ENCODE measurements at places on chromosomes 6 and 20.

DNA sequence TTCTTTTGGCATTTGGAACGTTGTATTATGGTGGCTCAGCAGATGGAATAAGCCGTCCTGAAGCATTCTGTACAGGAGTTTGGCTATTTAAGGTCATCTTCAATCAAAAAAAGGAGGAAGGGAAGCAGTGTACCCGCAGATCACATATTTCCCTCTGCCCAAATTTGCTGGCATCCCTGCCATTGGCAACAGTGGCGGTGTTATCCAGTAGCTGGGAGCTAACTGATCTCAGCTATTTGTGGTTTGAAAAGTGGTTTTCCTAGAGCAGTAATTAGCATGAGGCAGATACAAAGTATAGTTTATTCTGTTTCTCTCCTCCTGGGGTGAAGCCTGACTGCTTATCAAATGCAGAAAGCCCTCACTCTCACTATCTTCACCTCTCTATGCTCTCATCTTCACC lies 576.8 kb downstream of the QKI start:
- DNase-seq = no peak

DNA sequence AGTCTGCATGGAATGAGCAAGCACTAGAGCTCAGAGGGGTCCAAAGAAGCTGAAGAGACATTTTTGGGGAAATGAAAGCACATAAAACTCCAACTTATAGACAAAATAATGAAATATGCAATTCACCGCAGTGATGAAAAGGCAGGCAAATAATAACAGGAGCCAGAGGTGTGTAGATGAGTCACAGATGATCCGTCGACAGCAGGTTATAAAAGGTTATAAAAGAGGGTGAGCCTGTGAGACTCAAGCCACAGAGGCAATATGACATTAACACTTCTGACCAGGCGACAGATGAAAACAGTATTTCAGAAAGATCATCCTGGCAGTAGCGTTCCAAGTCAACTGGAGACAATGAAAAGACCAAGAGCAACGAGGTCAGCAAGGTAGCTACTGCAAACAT lies 35.8 kb upstream of the ANKRD60 start:
- no peak for DNase-seq

DNA sequence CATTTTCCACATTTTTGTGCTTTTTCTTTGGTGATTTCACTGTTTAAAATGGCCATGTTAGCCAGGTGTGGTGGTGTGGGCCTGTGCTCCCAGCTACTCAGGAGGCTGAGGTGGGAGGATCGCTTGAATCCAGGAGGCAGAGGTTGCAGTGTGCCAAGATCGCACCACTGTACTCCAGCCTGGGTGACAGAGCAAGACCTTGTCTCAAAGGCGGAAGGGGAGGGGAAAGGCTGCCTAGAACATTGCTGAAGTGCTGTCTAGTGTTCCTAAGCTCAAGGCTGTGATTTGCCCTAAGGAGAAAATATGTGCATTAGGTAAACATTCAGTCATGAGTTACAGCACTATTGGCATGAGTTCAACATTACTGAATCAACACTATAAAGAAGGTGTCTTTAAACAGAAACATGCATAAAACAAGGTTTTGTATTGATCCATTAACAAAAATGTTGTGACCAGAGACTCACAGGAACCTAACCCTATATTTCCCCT lies 14.0 kb downstream of the ZC2HC1B start:
- no peak for DNase-seq

DNA sequence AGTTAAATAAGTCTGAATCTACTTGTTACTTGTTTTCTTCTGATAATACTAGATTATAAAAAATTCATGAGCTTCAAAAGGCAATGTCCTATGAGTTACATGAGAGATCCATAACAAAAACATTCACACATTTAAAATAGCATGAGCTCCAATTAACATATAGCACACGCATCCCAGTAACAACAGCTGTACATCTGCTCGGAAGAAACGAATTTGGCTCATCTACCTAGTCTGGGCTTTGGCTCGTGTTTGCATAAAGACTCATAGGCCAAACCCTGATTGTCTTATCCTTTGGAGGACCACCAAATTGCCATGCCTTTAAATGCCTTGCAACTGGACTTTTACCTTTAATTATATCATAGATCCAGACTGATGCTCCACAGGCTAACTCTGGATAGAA lies 259.7 kb upstream of the CHD6 start:
- DNase-seq = no peak

DNA sequence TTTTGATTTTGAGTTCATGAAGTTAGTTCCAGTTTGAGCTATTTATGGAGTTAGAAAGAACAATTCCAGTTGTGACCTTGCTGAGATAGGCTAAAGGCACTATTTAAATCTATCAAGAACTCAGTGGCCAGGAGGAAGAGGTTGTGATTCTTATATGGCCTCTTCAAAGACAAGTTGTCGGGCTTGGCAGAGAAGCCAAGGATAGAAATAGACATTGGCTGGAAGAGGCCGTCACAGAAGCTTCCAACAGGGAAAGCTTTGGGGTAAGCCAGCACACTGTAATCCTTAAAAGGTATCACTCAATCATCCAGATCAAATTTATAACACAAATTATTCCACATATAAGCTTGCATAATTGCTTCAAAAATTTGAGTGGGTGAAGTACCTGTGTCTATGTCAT lies 286.1 kb downstream of the SYNE1 start:
- DNase-seq = no peak

DNA sequence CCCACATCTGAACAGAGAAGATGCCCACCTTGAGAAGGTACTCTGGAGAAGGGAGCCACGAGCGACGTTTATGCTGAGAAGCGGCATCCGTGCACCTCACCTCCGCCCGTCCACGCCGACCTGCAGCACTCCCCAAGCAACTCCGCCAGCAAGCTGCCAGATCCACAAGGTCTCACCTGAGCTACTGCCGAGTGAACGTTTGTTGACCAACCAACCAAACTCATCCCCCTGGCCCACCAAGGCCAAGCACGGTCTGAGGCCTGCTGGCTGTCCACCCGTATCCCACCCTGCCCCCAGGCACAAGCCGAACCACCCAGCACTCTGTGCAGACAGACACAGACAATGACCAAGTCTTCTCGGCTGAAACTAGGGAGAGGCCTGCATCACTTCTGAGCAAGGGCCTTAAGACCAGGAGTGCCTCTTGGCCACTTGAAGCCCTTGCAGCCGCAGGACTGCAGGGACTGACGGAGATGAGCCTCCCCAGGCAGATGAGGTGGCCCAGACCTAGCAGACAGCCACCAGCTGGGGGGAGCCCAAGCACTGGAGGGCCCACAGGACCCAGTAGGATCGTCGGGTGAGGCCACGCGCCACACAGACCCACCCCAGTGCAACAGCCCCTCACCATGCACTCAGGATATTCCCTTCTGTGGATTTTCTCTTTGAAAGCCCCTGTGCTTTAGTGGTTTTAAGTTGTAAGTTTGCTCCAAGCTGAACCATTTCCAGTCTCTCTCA lies 12.1 kb downstream of the TAF4 start:
- no peak for DNase-seq

DNA sequence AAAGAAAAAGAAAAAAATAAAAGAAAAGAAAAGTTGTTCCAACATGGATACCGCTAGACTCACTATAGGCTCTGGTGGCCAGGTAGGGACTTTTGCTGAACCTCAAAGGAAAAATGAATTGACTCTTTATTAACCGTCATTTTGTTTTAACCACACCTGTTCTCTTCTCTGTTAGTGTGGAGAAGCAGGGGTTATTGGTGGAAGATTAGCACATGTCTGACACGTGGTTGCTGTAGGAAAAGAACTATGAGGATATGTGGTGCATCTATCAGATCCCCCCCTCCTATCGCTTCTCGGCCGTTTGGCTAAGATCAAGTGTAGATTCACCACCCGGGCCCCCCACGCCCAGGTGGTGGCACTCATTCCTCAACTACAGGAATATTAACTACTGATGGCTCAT lies 212.4 kb upstream of the ZNF184 start:
- no peak for DNase-seq

DNA sequence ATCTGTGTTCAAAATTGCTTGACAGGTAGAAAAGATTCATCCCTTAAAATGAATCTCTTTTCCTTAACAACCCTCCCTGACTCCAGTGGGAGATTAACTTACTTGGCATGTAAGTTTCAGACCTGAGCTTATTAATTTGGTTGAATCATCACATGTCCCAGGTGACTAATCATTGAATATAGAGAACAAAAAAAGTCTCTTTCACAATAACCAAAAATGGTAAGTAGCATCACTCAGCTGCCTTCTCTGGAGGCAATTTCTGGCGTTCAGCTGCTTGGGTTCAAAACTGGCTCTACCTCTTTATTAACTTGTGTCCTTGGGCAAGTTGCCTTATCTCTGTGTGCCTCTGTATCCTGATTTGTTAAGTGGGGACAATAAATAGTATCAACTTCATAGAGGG lies 2.9 kb downstream of the C6orf141 start:
- DNase-seq = no peak

DNA sequence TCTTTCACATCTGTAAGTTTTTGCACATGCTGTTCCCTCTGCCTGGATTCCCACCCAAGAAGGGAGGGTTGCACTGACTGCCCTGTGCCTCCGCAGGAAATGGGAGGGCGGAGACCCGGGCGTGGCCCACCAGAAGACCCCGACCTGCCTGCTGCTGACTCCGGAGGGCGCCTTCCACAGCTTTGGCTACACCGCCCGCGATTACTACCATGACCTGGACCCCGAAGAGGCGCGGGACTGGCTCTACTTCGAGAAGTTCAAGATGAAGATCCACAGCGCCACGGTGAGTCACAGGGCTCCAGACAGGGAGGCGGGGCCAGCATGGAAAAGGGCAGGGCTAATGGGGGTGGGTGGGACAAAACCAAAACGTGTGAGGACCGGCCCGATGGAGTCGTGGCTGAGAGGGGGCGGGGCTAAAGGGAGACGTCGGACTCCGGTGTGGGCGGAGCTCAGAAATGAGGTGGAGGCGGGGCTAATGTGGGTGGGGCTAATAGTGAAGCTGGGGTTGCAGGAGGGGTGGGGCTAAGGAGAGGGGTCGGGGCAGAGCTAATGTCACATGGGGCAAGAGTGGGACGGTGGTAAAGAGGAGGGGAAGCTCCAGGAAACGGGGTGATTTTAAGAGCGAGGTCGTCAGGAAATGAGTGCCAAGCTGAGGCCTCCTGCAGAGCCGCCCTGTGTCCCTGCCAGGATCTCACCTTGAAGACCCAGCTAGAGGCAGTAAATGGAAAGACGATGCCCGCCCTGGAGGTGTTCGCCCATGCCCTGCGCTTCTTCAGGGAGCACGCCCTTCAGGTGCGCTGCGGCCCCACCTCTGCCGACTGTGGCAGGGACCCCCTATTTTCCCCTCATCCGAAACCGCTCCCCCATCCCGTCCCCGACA lies 12.6 kb downstream of the HSPA12B start:
- peak; percentile 65 for DNase-seq

DNA sequence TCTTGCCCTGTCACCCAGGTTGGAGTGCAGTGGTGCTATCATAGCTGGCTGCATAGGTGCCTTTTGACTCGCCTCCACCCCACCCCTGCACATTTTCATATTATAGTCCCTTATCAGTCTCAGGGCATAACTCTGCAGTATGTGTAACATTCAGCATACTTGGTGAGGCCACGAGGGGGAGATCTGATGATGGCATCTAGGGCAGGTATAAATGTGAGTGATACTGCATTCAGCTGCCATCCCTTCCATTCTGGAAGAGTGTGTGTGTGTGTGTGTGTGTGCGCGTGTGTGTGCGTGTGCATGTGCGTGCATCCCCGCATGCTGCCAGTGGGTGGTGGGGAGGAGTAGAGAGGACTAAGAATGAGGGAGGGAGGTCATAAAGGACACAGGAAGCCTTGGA lies 81.4 kb downstream of the JARID2 start:
- DNase-seq = peak; percentile 31

- DNase-seq = no peak
These were observed 15.4 kb upstream of the TRIB3 start for GRCh38 chr20:364905-365794.

DNA sequence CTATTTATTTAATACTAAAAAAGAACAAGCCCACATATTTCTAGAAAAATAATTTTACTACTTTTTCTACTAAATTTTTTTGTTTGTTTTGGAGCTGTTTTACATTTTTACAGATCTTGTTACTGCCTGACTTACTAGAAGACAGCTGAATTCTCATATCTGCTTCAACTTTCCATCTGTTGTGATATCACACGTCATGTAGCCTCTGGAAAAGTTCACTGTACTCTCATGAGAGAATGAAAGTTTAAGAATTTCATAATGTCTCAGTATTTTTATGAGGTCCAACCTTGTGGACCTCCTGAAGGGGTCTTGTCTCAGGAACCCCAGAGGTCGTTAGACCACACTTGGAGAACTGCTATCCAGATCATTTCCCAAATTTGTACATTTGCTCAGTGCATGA lies 81.7 kb upstream of the MTHFD1L start:
- DNase-seq = no peak

GRCh38 chr6:104858642-104859041 lies 1.1 kb downstream of the HACE1 start:
- DNase-seq = no peak

DNA sequence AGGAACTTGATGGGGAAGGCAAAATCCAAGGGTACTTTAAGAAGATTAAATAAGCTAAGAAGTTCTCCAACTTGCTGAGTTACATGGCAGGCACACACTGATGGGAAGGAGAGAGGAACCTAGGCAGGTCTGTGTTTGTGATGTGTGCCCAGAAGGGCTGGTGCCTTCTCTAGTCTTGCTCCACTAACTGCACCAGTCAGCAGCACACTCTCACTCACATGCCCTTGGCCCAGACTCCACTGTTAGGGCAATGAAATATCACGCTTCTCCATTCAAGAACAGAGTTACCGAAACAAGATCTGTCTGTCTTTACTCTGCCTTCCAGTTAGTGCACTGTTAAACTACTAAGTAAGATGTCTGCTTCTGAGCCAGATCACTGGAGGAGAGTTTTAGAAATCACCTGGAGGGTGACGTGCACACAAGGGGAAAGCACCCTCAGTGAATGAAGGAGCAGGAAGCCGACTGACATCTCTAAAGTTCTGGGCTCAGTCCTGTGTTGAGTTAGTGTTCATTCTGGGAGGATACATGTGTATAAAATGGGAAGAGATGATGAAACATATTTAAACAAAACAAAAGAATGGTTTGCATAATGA lies 251.1 kb downstream of the FOXC1 start:
- DNase-seq = no peak

All from stimulated activated CD4-positive, alpha-beta T cell treated with anti-CD3 and anti-CD28 coated beads, Interleukin-12 subunit alpha, Interleukin-12 subunit beta, amount 100 ng/mL, for 48 hours (primary cell).